ENCODE measurements at places on chromosomes 4 and X.

- no peak for DNase-seq
Measured at GRCh38 chr4:102586644-102587021, 85.5 kb downstream of the NFKB1 start.

DNA sequence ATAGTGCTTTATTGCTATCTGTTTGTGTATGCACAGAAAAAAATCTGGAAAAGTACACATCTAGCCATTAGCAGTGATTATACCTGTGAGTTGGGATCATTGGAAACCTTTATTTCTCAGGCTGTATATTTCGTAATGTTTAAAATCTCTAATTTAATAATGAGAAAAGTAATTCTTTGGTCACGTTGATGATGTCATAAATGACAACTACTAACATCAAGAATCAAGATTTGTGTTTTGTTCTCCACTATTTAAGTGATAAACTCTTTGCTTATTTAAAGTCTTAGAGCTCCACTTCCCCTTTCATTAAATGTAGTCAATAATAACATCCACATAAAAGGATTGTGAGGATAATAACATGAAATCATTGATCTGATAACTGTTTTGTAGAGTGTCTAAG, 126.2 kb downstream of the TMA16 start:
- DNase-seq, result no peak

GRCh38 chr4:6375620-6376295, 96.7 kb downstream of the PPP2R2C start:
- no peak for DNase-seq

GRCh38 chr4:14675279-14675985, 326.8 kb upstream of the CPEB2 start:
- no peak for DNase-seq

GRCh38 chrX:119762718-119763117, 4.3 kb downstream of the SOWAHD start:
- DNase-seq, result no peak

DNA sequence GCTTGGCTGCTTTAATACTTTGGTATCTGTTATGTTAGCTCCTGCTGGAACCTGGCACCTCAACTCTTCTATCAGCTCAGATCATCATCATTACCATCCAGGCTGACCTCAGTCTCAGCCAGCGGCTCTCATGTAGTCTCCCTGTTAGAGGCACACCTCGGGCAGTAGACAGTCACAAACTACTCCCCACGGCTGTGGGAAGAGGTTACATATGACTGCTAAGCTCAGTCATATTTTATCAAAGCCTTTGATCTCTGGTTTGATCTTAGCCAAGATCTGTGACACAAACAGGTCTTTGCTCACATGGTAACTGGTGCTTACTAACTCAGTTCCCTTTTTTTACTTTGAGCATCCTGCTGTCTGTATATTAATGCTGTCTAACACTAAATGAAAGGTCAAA, 384.9 kb downstream of the CENPC start:
- DNase-seq, result no peak

DNA sequence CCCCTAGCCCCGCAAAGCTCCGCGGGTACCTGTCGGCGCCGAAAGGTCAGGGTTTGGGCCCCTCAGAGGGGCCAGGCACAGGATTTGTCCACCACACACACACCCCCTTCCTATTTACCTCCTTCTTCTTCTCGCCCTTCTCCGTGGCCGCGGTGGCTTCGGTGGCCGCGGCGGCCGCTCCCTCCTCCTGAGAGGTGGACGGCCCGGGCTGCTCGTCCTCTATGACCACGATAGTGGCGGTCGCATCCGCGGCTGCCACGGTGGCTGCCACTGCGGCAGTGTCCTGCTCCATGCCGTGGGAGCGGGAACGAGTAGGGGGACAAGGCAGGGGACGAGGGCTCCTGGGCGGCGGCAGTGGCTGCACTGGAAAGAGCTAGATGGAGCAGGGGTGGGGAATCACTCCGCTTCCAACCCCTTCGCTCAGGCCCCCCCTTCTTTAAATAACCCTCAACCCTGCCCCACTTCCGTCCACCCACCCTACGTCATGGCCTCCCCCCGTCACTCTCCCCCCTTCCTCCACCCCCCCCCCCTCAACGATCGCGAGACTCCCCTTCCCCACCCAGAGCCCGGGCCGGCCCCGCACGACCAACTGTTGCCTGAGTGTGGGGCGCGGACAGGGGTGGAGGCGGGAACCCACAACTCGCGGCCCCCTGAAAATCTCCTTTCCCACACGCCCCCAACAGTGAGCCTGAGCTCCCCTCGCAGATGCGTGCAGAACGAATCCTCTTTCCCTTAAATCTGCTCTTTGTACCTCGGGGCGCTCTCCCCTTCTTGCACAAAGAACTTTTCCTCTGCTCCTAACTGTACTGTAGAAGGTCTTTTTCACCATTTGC, at the start of gene SMARCA1:
Gene SMARCA1, minus strand, starts transcription at position 412 of the 833 bp plus-strand sequence. Its CDS starts 120 bp downstream, at position 292.
- DNase-seq, result no peak

DNA sequence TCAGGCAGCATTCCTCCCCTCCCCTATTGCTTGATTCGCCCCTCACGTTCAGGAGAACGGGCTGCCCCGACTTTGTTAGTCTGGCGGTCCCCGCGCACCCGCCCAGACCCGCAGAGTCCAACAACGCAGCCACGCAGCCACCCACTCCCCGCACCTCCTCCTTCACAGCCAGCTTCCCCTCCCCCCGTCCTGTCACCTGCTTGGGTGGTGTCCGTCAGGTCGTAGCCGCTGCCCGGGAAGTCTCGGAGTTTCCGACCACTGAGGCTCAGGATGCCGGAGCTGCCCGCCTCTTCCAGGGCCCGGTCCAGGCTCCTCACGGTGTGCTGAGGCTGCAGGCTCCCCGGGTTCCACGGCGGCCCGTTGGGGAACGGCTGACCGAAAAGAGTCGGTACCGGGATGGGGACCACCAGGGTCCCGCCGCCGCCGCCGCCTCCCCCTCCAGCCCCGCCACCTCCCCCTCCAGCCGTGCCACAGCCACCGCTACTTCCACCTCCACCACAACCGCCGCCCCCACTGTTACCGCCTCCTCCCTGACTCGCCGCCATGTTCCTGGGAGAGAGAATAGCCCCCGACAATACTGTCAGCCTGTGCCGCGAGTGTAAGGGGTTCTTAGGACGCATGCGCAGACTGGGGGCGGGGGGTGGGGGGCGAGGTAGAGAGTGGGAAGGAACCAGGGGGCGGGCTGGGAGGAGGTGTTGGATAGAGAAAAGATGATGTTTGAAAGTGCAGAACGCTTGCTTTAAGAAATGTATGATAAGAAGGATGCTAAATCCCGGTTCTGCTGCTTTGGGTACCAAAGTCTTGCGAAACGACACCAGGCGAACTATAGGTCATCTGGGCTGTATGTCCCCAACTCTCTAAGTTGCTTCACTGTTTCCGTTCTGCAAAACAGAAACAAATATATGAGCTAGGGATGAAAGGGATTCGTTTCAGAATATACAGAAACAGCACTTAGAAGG, at the start of gene LRCH2:
Gene LRCH2, minus strand, starts transcription at position 600 of the 959 bp plus-strand sequence. Its CDS starts 55 bp downstream, at position 545.
- no peak for DNase-seq

DNA sequence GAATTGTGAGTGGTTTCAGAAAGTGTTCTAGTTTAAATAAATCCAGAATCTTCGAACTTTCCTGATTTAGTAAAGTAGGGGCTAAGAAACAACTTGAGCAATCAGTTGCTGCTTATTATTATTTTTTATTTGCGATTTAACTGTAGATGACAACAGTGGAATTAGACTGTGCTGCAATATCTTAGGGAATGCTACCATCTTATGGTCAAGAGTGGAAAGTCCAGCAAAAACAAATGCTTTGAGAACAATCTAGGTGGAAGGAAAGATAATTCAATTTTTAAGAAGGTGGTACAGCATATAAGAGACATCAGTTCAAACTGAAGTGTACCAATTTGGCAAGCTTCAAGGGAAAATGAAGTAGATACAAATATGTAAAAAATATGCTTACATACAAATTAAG, 73.3 kb downstream of the CYLC1 start:
- DNase-seq, result no peak

- DNase-seq, result no peak
Measured at GRCh38 chr4:8346838-8347605, 77.5 kb downstream of the HTRA3 start.

DNA sequence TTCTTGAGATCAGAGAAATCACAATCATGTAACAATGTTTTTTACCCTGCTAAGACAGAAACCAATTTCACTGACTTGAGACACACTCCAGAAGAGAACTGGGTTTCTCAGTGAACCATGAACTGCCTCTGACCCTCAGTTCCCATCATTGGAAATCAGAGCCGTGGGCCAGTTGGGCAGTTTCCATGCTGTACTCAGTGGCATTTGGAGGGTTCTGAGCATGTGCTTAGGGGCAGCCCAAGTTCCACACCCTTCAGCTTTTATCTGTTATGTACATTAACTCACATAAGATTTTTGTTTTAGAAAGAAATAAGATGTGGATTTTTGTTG, 77.9 kb downstream of the BTC start:
- DNase-seq, result no peak

All from stimulated activated CD4-positive, alpha-beta T cell treated with anti-CD3 and anti-CD28 coated beads, TNF-alpha, amount 100 ng/mL, for 4 hours (primary cell).